ENCODE measurements at places on chromosomes 1 and 21.

GRCh38 chr1:118335331-118335732, 150.3 kb upstream of the SPAG17 start:
- no peak for DNase-seq

DNA sequence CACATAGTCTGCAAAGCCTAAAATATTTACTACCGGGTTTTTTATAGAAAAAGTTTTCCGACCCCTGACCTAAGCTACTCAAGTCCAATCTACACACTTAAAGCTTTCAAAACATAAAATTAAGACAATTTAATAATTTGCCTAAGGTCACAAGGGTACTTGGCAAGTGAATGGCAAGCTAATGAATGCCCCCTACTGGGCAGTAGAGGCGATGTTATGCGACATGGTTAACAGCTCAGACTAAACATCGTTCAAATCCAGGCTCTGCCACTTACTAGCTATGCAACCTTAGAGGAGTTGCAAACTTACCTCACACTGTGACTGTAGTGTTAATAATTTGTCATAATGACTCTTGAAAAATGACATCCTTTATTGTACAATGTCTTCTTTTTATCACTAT, 317.2 kb upstream of the NFIA start:
- DNase-seq, result no peak

DNA sequence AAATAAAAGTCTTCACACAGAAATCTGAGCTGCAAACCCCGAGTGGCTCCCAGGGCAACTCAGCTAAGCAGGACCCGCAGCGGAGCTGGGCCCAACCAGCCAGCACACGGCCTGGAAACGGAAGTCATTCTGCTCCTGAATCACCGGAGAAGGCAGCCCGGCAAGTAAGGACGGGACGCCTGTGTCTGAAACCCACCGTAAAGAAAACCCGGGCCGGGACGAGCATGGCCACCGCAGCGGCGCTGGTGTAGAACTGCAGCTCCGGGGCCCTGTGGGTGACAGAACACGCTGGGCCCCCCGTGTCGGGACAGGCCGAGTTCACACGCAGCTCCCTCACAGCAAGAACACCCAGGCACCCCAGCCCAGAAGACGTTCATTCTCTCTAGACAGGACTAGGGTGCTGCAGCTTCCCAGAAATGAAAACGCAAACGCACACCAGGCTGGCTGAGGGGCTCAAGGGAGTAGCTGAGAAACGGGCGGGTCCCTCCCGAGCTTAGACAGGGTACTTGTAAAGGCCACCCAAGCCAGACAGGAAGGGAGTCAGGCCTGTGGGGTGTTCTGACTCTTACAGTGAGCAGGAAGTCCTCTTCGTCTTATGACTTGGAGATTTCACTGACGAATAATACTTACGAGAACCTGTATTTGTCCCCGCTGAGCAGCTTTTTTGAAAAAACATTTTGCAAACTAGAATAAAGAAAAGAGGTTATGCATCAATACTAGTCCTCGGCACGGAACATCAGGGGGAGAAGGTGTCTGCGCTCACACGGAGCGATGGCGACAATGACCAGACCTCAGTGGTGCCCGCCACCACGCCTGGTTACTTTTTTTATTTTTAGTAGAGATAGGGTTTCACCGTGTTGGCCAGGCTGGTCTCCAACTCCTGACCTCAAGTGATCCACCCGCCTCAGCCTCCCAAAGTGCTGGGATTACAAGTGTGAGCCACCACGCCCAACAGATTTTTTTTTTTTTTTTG, 10.9 kb upstream of the CDK11B start:
- no peak for DNase-seq

DNA sequence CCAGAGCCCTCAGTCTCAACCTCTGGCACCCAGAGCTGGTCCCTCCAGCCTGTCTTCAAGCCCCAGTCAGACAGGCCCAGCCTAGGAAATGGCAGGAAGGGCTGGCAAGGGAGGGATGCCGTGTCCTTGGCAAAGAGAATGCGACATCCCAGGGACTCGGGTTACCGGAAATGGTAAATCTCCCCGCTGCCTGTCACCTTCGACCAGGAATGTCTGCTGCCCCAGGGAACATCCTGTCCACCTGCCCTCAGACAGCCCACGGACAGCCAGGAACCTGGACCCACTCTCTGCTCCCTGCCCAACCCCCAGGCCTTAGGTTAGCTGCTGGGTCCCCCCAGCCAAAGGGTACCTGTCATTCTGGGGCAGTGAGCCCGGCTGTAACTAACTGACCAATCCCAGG, 23.9 kb downstream of the HSPG2 start:
- no peak for DNase-seq

DNA sequence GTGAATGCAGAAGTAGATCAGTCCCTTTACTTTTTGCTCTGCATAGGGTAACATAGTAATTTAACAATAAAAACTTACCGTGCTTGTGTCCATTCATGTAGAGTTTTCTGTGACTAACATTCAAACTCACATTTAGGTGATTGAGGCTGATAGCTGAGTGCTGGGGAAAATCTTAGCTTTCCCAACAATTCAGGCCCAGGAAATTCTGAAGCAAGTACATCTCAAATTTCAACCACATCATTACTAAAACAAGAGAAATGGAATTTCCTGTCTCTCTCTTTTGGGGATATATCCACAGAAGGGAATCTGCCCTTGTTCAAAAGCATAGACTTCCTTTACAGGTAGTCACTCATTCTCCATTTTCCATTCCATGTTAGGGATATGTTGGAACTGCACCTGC, 33.1 kb upstream of the C1orf146 start:
- DNase-seq, result no peak

- DNase-seq, result no peak
Observed at GRCh38 chr1:189226779-189227178, 1250.9 kb downstream of the BRINP3 start.

GRCh38 chr1:52426371-52426770, 22.0 kb downstream of the PRPF38A start:
- DNase-seq, result no peak

- no peak for DNase-seq
Observed at GRCh38 chr1:246572785-246573184, 6.5 kb downstream of the CNST start.

DNA sequence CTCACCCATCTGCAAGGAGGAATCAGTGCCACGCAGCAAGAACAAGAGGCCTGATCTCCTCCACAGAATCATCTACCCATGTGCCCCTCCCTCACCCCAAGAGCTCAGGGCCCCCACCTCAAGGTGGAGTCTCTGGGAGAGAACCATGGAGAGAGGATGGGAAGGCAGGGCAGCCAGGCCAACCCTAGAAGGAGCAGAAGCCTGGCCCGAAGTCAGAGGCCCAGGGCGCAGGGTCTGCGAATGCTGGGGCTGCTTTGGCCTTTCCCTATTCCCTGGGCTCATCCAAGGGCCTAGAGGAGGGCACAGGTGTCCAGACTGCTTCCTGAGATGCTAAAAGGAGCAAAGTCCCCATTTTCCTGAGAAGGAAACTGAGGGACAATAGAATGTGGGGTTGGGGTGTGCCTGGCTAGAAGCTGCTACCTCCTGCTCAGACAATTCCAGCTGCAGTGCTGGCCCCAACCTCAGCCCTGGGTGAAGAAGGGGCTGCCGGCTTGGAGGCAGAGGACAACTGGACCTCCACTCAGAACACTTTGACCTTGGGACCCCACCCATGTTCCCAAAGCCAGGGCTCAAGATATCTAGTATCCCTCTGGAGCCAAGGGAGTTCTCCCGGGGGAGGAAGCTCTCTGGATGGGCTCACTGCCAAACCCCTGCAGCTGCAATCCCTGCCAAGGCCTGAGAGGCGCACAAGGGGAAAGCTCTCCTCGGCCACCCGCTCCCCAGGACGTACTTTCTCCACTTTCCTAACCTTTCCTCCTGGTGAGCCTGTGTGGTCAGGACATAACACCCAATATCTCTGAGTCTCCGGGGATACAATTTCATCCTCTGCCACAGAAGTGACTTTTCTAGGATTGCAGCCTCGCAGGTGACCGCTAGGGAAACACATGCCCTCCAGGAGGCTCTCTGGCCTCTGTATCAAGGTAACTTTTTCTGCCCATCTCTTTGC, 16.6 kb upstream of the LEMD1 start:
- no peak for DNase-seq

DNA sequence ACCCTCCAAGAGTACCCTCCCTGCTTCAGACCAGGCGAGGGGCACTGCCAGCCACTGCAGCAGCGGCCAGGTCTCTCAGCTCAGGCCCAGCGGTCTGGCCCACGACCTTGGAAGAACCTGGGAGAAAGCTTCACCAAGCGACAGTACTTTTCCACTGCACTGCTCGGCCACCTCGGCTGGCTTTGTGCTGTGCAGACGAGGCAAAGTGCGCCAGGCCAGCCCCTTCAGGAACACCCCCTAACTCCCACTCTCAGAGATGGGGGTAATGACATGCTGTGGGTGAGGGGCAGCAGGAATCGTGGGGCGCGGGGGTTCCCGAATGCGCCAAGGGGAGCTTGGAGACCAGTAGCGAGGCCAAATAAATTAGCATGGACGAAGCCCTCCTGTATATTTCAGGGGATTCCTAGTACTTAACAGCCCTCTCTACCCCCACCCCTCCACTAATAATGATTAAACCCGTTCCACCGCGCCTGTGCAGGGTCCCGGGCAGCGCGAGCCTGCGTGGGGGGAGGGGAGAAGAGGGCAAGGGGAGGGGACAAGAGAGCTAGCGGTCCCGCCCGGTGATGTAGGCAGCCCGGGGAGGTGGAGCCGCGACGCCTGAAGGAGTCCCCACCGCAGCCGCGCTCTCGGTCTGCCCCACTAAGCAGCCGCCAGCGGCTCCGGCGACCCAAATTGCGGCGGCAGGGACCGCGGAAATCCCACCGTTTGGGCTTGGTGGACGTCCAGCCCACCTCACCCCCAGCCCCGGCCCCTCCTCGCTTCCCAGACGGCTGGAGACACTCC, at the start of gene FAM43B:
FAM43B (plus strand) TSS at position 629 of the 783 bp plus-strand sequence. CDS start 401 bp downstream, outside the sequence.
- DNase-seq, result no peak

DNA sequence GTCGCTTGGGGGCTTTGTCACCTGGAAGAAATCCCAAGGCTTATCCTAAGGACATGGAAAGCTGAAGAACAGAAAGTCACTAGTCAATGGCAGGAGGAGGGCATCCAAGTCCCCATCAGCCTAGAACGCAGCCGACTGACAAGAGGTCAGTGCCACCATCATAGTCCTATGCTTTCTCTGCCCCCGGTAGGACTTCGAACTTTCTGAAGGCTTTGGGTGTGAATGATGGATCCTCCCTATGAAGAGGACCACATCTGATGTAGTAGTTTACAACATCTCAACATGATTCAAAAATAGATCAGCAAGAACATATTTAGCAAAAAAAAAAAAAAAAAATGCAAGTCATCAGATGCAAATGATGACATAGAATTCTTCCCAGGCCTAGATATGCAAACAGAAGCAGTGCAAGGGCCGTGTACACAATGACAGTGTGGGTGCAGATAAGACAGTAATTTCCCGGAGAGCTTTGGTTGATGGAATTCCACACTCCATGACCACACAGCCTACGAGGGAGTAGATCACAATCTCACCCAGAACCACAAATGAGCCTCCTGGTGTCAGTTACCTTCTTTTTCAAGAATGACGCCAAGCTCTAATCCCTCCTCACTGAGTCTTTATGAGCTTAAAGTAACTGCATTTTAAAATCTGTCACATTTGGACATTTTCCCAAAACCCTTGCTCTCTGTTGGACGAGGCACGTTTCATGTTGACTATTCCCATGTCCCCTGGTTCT, 88.2 kb downstream of the PSMG1 start:
- no peak for DNase-seq

- no peak for DNase-seq
Observed at GRCh38 chr1:236413688-236414087, 19.6 kb downstream of the EDARADD start.

DNA sequence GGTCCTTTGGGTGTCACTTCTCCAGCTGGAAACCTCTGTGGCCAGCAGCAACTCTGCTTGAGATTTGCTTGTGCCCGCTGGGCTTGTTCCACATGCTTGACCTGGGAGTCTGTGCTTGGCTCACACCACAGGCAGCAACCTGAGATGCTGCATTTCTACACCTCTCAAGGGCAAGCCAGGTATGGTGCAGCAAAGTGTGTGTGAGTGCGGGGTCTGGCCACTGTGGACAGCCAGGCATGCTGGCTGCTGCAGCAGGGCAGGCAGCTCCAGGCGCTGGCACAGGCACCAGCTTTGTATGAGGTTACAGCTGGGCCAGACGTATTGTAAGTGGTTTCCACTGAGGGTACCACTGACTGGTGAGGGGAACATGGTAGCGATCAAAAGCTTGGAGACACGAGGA, 242.0 kb downstream of the PTGER3 start:
- no peak for DNase-seq

DNA sequence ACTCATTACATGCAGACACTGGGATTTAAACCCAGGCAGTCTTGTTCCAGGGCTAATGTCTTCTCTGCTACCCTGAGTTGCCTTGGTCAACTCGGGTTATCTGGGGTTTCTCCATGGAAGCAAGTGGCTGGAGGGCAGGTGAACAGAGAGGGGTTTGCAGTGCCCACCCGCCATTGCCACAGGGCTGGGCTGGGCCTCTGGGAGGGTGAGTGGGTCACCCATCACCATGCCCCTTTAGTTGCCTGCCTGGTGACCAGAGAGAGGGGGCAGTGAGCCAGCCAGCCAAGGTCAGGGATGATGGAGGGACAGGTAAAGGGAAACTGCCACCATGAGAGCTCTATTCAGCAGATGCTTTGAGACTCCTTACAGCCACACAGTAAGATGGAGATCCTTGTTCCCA, 53.2 kb downstream of the GRIK3 start:
- no peak for DNase-seq

GRCh38 chr1:179831225-179831624, 46.4 kb downstream of the TOR1AIP2 start:
- DNase-seq, result no peak

GRCh38 chr21:46650476-46651098, 15.1 kb downstream of the PRMT2 start:
- no peak for DNase-seq

GRCh38 chr21:32570456-32570855, 14.9 kb downstream of the TCP10L start:
- no peak for DNase-seq

DNA sequence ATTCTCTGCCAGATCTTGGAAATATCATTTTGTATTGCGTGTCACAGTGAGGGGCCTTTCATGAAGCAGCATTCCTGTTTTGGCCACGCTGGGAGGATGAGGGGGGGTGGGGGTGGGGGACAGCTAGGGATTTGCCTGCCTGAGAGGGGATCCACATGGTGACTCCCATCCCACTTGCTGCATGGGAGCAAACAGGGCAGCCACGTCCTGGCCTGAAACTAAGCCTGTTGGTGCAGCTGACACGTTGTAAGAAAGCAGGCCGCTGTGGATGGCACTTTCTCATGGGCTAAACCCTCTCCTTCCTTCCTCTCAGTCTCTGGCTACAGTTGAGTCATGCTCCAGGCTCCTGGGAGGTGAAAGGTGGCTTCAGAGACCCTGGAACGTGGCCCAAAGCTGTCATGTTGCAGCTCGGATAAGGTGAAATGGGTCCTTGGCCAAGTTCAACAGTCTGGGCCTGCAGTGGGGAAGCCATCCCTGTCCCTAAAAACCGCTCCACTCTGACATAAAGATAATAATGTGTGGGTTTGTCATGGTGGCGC, 346.7 kb upstream of the VAMP3 start:
- no peak for DNase-seq

All from stimulated activated CD8-positive, alpha-beta memory T cell treated with anti-CD3 and anti-CD28 coated beads, Interleukin-7, amount 100 ng/mL, for 1 hour (primary cell).